H1 (cell line): ENCODE measurements at places on chromosomes 1 and 21. TPM values are rescaled to one million over a fixed set of nuclear protein-coding genes. Genes with fewer than 3 reads are reported as not detected.
A peak's percentile ranks its signal among the peaks of the same experiment; 100 is the strongest.

DNA sequence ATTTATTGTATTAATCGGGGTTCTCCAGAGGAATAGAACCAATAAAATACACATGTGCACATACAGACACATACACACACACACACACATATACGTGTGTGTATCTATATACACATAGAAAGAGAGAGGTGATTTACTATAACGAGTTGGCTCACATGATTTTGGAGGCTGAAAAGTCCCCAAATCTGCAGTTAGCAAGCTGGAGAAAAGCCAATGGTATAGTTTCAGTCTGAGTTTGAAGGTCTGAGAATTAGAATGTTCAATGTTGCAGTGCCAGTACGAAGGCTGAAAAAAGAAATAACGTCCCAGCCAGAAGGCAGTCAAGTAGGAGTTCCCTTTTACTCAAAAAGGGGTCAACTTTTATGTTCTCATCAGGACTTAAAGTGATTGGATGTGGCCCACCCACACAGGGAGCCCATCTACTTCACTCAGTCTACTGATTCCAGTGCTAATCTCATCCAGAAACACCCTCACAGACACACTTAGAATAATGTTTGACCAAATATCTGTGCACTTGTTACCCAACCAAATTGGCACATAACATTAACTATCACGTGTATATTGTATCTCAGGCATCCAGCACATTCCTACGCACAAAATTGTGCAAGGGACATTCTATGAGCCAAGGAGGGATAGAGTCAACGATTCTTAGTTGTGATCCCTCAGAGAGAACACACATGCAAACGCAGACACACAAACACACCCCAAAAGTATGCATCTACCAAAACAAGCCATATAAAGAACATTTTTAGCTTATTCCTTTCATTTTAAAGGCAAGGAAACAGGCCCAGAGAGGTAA is 195.5 kb upstream of the DUSP10 start:
- H3K27ac ChIP-seq = no peak overlapping the region
- no peaks in the 10 kb centered on the region for H3K4me1 ChIP-seq
- no peak overlapping the region for H3K4me3 ChIP-seq
- DNase-seq = no peak

Gene IRF6
- 13.3 and 13.4 TPM in 2 replicates for total RNA-seq

- H3K4me1 ChIP-seq = no peaks in the 10 kb centered on the region
- DNase-seq = no peak
- H3K27ac ChIP-seq = no peak overlapping the region
- no peaks in the 10 kb centered on the region for H3K27me3 ChIP-seq
These were observed 186.6 kb upstream of the SPAG17 start for GRCh38 chr1:118371612-118372011.

- H3K4me1 ChIP-seq = no peaks in the 10 kb centered on the region
- DNase-seq = no peak
- no peak overlapping the region for H3K4me3 ChIP-seq
- H3K27me3 ChIP-seq = no peaks in the 10 kb centered on the region
These were observed 313.4 kb upstream of the FMN2 start for GRCh38 chr1:239778208-239778813.

DNA sequence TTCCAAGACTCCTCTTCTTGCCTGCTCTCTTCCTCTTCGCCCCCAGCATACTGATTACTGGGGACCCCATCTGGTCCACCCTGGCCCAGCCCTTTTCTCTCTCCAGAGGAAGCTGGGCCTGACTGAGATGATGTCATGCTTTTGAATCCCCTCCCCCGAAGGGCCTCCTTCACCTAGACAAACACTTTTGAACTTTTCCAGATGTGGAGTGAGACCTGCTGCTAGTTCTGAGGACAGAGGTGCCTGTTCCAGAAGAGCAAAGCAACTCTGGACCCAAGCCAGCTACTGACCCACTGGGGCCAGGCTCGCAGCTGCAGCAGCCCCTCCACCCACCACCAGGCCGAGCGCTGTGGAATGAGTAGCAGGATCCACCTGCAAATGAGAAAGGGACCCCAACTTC is 8.4 kb downstream of the CD34 start:
- no peak overlapping the region for H3K4me3 ChIP-seq
- H3K36me3 ChIP-seq = no peaks in the 10 kb centered on the region
- DNase-seq = no peak
- H3K27ac ChIP-seq = no peak overlapping the region

- DNase-seq = no peak
- peaks cover 3% of the 10 kb centered on the region for H3K4me1 ChIP-seq
- H3K27me3 ChIP-seq = no peaks in the 10 kb centered on the region
- H3K36me3 ChIP-seq = no peaks in the 10 kb centered on the region
- no peak overlapping the region for H3K4me3 ChIP-seq
These were observed 32.3 kb downstream of the C21orf91 start for GRCh38 chr21:17786851-17787181.

DNA sequence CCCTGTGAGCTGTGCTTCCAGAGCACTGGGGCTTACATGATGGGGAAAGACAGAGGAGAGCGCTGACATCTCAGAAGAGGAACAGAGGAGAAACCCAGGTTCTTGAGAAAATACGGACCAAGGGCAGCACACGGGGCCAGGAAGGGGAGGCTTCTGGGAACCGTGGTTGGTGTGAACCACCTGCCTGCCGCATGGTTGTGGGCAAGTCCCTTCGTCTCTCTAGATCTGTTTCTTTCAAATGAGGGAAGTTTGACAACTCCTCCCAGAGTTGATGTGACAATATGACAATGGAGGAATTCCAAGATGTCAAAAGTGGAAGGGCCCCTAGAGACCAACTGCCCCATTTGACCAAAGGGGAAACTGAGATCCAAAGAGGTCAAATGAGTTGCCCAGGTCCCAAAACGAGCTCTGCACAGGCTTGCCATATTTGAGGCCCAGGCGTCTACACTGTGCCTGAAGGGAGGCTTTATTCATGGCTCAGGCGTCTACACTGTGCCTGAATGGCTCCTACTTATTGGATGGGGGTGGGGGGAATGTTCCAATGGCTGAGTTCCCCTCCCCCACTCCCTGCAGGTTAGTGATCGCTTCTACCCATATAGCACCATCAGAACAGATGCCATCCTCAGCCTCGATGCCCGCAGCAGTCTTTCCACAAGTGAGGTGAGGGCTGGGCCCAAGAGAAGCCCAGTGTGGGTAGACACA is 11.2 kb downstream of the EXTL1 start:
- H3K4me3 ChIP-seq = no peak overlapping the region
- H3K27me3 ChIP-seq = peaks cover 14% of the 10 kb centered on the region; the same call in 1 of the 2 replicates
- DNase-seq = no peak
- peaks cover 7% of the 10 kb centered on the region for H3K4me1 ChIP-seq

Gene MACO1
- 15.1 and 15.8 TPM in 2 replicates for total RNA-seq

- H3K27ac ChIP-seq = no peak overlapping the region
- no peak for DNase-seq
- no peak overlapping the region for H3K4me3 ChIP-seq
- no peaks in the 10 kb centered on the region for H3K4me1 ChIP-seq
- peaks cover 2% of the 10 kb centered on the region; the same call in 1 of the 2 replicates for H3K36me3 ChIP-seq
These were observed 77.4 kb downstream of the ASH1L start for GRCh38 chr1:155485222-155485621.

- DNase-seq = no peak
- peaks cover 2% of the 10 kb centered on the region; the same call in 1 of the 2 replicates for H3K4me1 ChIP-seq
- H3K4me3 ChIP-seq = no peak overlapping the region
These were observed 85.0 kb downstream of the ATP1A1 start for GRCh38 chr1:116457946-116458604.

DNA sequence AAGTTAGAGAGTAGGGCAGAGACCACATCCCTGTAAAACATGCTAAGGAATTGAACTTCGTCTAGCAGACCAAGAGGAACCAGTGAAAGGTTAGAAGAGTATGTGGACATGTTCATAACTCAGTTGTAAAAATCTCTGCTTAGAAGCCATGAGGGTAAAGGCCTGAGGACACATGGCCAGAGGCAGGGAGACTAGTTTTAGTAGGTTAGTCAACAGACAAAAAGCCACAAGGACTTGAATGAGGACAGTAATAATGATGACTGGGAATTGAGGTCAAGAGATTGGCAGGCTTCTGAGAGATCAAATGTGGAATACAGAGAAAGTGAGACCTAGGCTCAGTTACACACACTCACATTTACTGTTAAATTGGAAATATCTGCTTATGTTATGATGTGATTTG is 205.5 kb upstream of the HOOK1 start:
- no peaks in the 10 kb centered on the region for H3K36me3 ChIP-seq
- H3K27ac ChIP-seq = no peak overlapping the region
- DNase-seq = no peak

- no peaks in the 10 kb centered on the region for H3K36me3 ChIP-seq
- H3K27me3 ChIP-seq = no peaks in the 10 kb centered on the region
- no peak for DNase-seq
- H3K4me3 ChIP-seq = no peak overlapping the region
These were observed 5.2 kb upstream of the TNNI1 start for GRCh38 chr1:201426479-201427310.

- H3K27ac ChIP-seq = no peak overlapping the region
- peak; percentile 52 for DNase-seq
- no peaks in the 10 kb centered on the region for H3K36me3 ChIP-seq
- peaks cover 4% of the 10 kb centered on the region; the same call in 1 of the 2 replicates for H3K4me1 ChIP-seq
- H3K27me3 ChIP-seq = no peaks in the 10 kb centered on the region
These were observed 358 bp downstream of the TSPAN2 start for GRCh38 chr1:115088871-115089419.

Gene SMYD2
- 4.4 and 5.2 TPM in 2 replicates for total RNA-seq

- H3K4me1 ChIP-seq = peaks cover 2% of the 10 kb centered on the region
- peak overlapping the region; percentile 68; the same call in 1 of the 2 replicates for H3K4me3 ChIP-seq
- H3K27ac ChIP-seq = no peak overlapping the region
- no peak for DNase-seq
- no peaks in the 10 kb centered on the region for H3K36me3 ChIP-seq
- H3K27me3 ChIP-seq = peaks cover 31% of the 10 kb centered on the region
These were observed 1.0 kb upstream of the IER5 start for GRCh38 chr1:181087400-181087901.

- no peak for DNase-seq
- H3K36me3 ChIP-seq = peaks cover 35% of the 10 kb centered on the region
- H3K27me3 ChIP-seq = no peaks in the 10 kb centered on the region
- H3K4me3 ChIP-seq = no peak overlapping the region
- no peaks in the 10 kb centered on the region for H3K4me1 ChIP-seq
These were observed 7.9 kb downstream of the RPL11 start for GRCh38 chr1:23699280-23700179.

DNA sequence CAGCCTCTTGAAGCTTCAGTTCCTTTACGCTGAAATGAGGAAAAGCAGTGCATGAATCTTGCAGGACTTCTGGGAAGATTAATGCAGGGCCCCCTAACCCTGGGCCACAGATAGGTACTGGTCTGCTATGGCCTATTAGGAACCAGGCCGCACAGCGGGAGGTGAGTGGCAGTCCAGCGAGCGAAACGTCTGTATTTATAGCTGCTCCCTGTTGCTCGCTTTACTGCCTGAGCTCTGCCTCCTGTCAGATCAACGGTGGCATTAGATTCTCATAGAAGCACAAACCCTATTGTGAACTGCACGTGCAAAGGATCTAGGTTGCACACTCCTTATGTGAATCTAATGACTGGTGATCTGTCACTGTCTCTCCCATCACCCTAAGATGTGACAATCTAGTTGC is 130.2 kb downstream of the CHRM3 start:
- H3K36me3 ChIP-seq = no peaks in the 10 kb centered on the region
- H3K4me1 ChIP-seq = peaks cover 4% of the 10 kb centered on the region; the same call in 1 of the 2 replicates
- no peak overlapping the region for H3K4me3 ChIP-seq
- no peak overlapping the region for H3K27ac ChIP-seq
- no peaks in the 10 kb centered on the region for H3K27me3 ChIP-seq

GRCh38 chr1:7667625-7668218 is 103.4 kb upstream of the VAMP3 start:
- peak; percentile 99 for DNase-seq
- H3K36me3 ChIP-seq = no peaks in the 10 kb centered on the region
- H3K27ac ChIP-seq = no peak overlapping the region
- peaks cover 23% of the 10 kb centered on the region for H3K4me1 ChIP-seq
- H3K27me3 ChIP-seq = no peaks in the 10 kb centered on the region

DNA sequence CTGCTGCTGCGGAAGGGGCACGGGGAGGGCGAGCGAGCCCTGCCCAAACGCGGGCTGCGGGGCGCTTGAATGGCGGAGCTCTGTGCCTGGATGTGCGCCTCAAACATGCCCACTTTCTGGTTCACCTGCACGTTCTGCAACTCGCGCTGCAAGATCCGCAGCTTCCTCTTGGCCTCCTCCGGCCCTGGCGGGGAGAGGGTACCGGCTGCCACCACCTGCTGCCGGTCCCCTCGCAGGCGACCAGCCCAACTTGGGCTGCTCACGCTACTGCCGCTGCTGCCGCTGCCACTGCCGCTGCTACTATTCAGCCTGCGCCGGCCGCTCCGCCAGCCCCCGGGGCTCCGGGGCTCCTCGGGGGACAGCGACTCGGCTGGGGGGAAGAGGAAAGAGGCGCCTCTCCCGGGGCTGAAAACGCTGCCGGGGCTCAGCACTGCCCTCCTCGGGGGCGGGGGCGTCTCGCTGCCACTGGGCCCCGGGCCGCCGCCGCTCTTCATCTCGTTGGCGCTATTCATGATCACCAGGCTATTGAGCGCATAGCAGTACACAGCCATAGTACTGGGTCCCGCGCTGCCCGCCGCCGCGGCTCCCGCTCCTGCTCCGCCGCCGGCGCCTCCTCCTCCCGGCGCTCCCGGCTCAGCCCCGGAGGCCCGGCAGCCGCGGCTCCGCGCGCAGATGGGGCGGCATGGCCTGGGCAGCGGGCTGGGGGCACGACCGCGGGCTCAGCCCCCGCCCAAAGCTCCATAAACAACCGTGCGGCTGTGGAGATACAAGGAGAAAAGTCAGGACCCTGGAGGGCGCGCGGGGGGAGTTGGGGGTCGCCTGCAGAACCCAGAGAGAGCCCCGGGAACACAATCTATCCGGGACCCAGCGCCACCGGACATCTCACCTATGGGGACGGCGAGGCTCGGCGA is 1.9 kb downstream of the ITPKB start:
- peak overlapping the region; percentile 66 for H3K4me3 ChIP-seq
- DNase-seq = no peak
- H3K27me3 ChIP-seq = peaks cover 65% of the 10 kb centered on the region

GRCh38 chr1:175385316-175385715 is 192.7 kb upstream of the KIAA0040 start:
- H3K4me3 ChIP-seq = no peak overlapping the region
- no peaks in the 10 kb centered on the region for H3K4me1 ChIP-seq
- H3K27me3 ChIP-seq = no peaks in the 10 kb centered on the region
- H3K36me3 ChIP-seq = no peaks in the 10 kb centered on the region

Gene ZYG11A
- total RNA-seq = 2.1 and 2.6 TPM in 2 replicates

GRCh38 chr1:11132563-11133293 is 33.1 kb upstream of the EXOSC10 start:
- DNase-seq = no peak
- H3K27ac ChIP-seq = no peak overlapping the region
- no peak overlapping the region for H3K4me3 ChIP-seq
- no peaks in the 10 kb centered on the region for H3K27me3 ChIP-seq
- H3K36me3 ChIP-seq = peaks cover 25% of the 10 kb centered on the region

Gene AKNAD1
- not detected in 2 replicates for total RNA-seq

Gene FAM177B
- total RNA-seq = not detected in 2 replicates

DNA sequence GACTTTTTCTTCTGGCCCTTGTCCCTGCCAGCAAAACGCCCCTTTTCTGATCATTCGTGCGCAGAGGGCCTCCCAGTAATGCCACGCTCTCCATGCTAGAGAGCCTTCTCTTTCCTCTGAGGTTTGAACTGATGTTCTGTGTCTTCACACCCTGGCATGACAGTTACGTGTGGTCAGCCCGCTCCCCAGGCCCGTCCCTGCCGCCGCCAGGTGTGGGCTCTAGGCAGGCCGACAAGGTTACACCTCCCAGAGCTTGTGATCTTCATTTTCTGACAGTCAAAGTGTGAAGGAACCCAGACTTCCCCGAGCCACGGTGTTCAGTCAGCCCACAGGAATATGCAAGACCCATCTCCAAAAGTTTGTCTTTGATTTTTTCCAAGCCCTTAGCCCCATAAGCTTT is 265.6 kb downstream of the TM2D1 start:
- no peak overlapping the region for H3K27ac ChIP-seq
- no peaks in the 10 kb centered on the region for H3K36me3 ChIP-seq
- no peaks in the 10 kb centered on the region for H3K27me3 ChIP-seq
- no peak overlapping the region for H3K4me3 ChIP-seq
- no peak for DNase-seq

Gene ADAMTS1
- 19.6 and 22.4 TPM in 2 replicates for total RNA-seq
